ENCODE measurements at places on chromosomes 2 and 18.

DNA sequence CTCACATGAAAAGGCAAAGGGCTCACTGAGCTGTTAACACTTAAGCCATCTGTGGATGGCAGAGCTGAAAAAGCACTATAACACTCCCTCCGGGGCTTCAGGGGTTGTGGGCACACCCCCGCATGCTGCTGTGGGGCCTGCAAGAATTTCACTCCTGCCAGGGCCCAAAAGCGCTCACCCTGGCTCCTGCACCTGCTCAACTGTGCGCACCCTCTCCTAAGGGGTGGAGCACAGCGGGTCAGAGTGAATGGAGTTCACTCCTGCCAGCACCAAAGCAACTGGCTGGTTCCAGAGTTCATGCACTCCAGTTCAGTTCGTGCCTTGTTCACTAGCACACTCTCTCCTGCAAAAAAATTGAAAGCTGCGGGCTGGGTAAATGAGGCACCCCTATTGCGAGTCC lies 814.2 kb upstream of the SLC39A10 start:
- no peak for DNase-seq

DNA sequence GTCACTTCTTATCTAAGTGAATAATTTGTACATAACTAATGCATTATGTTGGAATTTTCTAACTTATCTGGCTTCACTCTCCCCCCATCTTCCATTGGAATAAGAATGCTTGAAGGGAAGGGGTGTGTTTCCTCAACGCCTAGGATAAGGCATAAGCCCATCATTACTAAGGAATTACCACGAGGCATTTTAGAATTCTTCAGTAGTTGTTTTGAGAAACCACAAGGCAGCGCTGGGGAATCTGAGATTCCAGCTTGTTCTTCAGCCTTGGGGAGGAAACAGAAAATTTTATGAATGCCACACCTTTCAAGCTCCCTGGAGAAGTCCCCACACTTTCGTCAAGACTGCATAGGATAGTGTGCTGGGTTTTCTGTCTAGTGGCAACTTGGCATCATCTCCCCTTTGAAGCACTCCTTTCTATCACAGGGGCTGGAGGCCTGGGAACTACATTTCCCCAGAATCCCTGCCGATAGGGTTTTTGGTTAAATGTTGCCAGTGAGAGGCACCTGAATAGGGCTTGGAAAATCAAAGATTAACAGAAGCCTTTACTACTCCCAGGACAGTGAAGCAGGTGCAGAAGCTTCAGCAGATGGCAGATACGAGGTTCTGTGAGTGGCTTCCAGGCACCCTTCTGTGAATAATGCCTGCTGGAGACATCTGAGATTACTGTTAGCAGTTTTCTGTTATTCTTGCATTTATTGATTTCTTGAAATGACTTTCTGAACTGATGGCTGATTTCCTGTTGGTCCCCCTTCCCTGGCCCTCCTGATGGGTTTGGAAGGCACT lies 192.7 kb upstream of the REV1 start:
- peak; percentile 88 for DNase-seq

DNA sequence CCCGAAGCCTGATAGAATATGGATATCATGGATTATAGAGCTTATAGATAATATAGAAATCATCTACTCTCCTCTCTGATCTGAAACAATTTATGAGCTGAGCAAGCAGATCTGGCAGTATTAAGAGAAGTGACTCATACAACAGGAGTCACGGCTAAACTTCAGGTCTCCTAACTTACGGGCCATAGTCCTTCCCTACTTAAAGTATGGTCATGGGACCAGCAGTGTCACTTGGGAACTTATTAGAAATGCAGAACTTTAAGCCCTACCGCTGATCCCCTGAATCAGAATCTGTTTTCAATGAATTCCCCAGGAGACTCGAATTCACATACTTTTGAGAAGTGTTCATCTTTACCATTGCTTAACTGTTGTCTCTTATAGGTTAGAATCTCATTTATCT lies 195.7 kb upstream of the FANCL start:
- peak; percentile 8 for DNase-seq

GRCh38 chr2:41924709-41925408 lies 123.0 kb upstream of the PKDCC start:
- no peak for DNase-seq

GRCh38 chr2:7154656-7155055 lies 237.4 kb downstream of the RNF144A start:
- DNase-seq, result no peak

DNA sequence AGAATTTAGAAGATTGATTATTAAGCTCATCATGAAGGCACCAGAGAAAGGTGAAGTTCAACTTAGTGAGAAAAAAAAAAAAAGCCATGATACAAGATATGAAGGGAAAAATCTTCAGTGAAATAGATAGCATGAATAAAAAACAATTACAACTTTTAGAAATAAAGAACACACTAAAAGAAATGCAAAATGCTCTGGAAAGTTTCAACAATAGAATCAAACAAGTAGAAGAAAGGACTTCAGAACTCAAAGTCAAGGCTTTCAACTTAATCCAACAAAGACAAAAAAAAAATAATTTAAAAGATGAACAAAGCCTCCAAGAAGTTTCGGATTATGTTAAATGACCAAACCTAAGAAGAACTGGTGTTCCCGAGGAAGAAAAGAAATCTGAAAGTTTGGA lies 105.5 kb downstream of the GRB14 start:
- no peak for DNase-seq

- peak; percentile 11 for DNase-seq
These were observed 118.7 kb downstream of the NUP35 start for GRCh38 chr2:183242937-183243336.

- DNase-seq, result no peak
These were observed 495 bp upstream of the ASIC4 start for GRCh38 chr2:219513787-219514186.

GRCh38 chr2:216066230-216066629 lies 15.4 kb downstream of the PECR start:
- peak; percentile 87 for DNase-seq

- peak; percentile 59 for DNase-seq
These were observed 44.5 kb upstream of the KCNE4 start for GRCh38 chr2:223007531-223007930.

All from fibroblast of upper back skin (primary cell).